ENCODE measurements at places on chromosomes 7 and 10. TPM values are rescaled to one million over a fixed set of nuclear protein-coding genes. Genes with fewer than 3 reads are reported as not detected.

LIPK gene
- total RNA-seq, result not detected

TMEM178B gene
- 1.7 TPM for total RNA-seq

FAM25G gene
- not detected for total RNA-seq

- DNase-seq, result no peak
These were observed 86.0 kb downstream of the UNCX start for GRCh38 chr7:1318661-1319060.

DNA sequence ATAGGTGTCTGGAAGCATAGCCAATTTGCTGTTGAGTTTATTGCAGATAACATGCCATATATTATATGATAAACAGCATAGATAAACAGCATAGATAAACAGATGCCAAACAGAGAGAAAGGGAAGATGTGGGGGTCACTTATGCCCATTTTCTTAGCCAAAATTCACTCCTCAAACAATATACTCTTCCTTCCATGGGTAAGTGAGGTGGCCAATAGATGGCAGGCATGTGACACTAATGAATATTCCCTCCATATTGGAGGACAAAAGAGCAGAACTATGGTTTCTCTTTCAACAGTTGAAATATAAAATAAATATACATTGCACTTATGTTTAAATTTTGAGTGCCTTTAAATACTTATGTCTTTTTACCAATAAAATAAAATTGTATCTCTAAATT is 1212.8 kb downstream of the REEP3 start:
- no peak for DNase-seq

- no peak for DNase-seq
These were observed 408.0 kb downstream of the RPS24 start for GRCh38 chr10:78441694-78442093.

GRCh38 chr7:101636822-101637623 is 7.9 kb upstream of the MYL10 start:
- DNase-seq, result no peak

DNA sequence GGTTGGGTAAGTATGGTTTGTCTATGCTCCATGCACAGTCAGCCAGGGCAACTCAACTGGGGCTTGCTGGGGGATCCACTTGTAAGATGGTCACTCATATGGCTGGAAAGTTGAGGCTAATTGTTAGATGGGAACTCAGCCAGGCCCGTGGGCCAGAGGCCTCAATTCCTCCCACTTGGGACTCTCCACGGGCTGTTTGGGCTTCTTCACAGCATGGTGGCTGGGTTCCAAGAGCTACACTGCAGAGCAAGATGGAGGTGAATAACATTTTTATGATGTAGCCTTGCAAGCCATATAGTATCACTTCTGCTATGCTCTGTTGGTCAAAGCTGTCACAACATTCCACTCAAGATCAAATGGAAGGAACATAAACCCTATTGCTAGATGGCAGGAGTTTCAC is 39.2 kb downstream of the ELMO1 start:
- no peak for DNase-seq

DNA sequence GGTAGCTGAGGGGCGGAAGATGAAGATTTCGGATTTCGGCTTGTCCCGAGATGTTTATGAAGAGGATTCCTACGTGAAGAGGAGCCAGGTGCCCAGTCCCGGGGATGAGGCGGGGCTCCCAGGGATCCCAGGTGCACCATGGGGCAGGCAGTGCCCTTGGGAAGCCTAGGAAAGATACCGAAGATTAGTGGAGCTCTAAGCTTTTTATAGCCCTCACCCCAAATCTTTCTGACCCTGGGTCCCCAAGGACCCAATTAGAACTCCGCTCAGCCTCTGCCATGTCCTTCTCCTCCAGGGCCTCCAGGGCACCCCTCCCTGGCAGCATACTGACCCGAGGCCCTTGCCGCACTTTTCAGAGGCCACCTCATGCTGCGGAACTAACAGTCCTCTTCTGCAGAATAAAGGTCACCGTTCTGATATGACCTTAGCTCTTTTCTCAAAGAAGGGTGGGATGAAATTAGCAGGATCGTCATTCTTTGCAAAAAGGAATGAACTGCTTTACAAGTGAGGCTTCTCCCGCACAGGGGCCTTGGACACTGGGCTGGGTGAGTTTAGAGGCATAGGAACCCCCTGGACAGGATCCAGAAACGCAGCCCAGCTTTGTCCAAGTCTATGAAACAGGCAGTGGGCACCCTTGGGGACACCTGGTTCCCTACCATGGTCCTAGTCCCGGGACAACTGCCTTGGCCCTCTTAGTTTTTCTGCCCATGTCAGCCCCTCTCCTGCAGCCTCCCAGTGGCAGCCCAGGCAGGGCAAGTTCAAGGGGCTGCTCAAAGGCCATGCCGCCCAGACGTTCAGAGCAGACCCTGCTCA is 17.9 kb upstream of the CSGALNACT2 start:
- no peak for DNase-seq

DNA sequence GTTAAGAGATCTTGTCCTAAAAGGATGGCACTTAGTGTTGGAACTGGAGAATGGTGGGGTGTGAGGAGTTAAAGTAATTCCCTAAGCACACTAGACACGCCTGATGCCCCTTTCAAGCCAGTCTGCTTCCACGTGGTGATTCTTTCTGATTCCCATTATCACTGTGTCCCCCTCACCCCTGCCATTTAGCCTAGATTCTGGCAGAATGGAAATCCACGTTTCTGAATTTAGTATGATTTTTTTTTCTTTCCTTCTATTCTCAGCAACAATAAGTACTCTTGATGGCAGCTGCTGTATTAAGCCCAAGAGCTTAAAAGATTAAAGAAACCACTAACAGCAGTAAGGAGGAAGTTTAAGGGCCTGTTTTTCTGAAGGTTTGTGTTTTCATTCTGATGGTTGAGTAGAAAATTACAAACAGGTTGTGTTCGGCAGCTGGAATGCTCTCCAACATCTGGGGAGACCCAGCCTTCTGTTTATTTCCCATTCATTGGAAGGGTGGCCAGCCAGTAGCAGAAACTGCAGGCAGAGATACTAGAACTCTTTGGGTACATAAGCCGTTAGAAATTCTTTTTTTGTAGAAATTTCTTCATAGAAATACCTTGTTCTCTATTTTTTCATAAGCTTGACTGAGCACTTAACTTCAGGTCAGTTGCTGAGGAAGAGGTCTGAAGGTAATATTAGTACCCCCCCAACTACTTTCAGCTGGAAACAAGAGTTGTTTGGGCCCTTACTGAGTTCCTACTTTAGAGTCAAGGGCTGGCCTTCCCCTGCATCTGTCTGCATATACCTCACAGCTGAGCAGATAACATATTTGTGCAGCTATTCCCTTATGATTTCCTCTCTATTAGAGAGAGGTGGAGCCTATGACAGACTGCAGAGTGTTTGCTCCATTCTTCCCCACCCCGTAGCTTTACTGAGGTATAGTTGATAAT is 355.1 kb downstream of the AUTS2 start:
- DNase-seq, result no peak

- no peak for DNase-seq
These were observed 10.6 kb downstream of the VIM start for GRCh38 chr10:17238445-17239291.

DNA sequence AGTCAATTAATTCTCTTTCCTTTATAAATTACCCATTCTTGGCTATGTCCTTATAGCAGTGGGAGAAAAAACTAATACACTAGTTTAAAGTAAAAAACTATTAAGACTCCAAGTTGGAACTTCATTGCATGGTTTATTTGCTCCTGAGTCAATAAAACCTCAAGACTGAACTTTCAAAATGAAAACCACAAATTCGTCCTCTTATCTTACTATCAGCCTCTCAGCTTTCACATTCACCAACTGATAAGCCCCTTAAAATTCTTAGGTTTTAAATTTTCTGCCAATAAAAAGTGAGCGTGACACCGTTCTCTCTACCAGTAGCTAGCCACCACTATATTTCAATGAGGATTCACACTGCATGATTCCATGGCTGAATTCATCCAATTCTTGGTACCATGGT is 346.4 kb upstream of the NPSR1 start:
- no peak for DNase-seq

DNA sequence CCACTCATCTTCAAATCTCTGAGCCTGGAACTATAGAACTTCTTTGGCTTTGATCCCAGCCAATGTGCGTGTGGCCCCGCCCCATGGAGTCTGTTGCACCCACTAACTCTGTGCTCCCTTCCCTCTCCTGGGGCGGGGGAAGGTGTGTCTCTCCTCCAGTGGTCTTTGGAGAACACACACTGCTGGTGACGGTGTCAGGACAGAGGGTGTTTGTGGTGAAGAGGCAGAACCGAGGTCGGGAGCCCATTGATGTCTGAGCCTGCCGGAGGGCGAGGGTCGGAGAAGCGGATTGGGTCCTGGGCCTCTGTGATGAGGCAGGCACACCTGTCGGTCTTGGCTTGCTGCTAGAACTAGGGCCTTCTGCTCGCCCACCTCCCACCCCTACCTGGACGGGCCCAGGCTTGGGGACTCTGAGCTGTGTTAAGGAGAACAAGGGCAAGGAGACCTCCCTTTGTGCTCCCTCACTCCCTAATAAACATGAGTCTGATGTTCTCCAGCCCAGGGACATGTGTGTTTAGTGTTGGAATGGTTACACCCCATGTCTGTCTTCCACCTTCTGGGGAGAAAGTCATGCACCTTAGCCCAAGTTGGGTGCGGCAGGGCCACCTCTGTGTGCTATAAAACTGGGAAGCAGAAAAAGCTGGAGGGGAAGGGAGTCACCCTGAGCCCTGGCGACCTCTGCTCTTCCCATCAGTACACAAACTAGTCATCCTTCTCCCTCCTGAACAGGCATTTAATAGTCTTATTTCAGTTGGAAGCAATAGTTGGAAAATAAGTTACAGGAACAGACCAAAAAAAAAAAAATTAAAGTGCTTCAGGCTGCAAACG is 4.6 kb downstream of the TRAPPC14 start:
- no peak for DNase-seq

DNA sequence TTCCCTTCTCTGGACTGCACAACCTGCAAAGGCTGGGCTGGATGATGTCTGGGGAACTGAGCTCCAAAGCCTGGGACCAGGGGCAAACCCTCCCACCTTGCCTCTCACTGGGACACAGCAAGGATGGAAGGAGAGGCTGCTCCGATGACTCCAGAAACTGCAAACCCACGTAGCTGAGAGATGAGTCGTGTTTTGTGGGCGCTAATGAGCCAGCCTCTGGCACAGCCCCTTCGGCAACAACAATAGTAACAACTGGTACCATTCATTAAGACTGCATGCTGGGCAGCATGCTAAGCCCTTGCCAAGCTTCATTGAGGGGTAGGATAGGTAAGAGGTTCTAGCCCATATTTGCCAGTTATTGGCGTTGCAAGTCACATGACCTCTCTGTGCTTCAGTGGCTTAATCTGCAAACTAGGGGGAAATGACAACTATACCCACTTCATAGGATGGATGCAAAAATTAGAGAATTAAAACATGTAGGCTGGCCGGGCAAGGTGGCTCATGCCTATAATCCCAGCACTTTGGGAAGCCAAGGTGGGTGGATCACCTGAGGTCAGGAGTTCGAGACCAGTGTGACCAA is 145.9 kb downstream of the SH3PXD2A start:
- DNase-seq, result no peak

DNA sequence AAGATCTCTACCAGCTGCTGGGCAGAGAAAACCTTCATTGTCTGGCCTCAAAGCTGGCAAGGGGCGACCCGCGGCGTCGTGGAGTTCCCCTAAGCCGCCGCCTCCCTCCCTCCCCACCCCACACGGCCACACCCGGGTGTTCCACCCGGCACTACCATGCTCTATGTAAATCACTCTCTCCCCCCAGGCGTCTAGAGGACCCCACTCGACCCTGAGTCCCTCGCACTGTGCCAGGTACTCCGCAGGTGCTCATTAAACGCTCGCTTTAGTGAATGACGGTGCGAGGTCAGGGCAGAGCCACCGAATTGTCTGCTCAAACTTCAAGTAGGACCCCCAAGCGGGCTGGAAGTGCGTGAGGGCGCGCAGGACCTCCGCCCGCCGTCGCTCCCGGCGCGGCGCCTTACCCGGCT is 628 bp downstream of the PARP12 start:
- peak; percentile 50 for DNase-seq

GRCh38 chr7:10463701-10464100 is 510.0 kb upstream of the PHF14 start:
- DNase-seq, result no peak

DNA sequence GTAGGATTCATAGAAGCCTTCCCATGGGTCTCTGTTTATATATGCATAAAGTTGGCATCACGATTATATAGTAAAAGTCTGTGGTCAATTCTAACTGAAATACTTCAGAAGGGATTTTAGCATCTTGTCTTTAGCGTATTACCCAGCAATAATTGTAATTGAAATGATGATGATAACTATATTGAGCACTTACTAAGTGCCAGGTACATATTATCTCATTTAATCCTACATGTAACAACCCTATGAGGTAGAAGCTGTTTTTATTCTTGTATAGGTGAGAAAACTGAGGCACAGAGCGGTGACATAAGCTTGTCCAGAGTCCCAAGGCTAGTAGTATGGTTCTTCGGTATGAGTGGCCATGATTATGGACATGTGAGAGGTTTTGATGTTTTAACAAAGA is 33.8 kb downstream of the PANK1 start:
- DNase-seq, result no peak

- DNase-seq, result no peak
These were observed 19.2 kb upstream of the PANK1 start for GRCh38 chr10:89664203-89664602.

DNA sequence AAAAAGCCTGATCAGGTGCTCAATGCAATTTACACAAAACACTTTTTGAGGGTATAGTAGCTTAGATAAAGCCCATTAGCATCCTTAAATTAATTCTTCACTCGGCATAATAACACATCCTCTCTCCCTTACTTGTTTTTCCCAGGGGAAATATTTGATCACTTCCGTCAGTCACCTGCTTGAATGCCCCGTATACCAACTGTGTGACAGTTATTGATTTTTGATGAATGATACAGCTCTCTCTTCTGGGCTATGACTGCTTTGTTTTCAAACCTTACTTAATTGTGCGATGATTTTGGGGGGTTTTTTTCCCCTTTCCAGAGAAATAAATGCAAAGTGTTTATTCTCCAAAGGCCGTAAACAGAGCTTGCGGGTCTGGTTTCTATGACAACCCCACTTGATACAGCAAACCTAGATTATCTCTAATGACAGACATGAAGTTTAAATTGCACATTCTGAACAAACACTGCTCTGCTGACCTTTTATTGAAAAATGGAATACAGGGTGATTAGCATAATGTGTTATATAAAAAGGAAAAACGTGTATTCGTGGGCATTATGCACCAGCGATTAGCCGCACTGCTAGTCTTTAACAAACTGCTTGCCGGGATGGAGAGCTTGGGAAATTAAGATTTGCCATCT is 78.4 kb upstream of the NANOS1 start:
- DNase-seq, result no peak

- DNase-seq, result no peak
These were observed 184.7 kb downstream of the EBF3 start for GRCh38 chr10:129779126-129780111.

GRCh38 chr10:12419262-12419847 is 70.0 kb downstream of the CAMK1D start:
- peak; percentile 65 for DNase-seq

DNA sequence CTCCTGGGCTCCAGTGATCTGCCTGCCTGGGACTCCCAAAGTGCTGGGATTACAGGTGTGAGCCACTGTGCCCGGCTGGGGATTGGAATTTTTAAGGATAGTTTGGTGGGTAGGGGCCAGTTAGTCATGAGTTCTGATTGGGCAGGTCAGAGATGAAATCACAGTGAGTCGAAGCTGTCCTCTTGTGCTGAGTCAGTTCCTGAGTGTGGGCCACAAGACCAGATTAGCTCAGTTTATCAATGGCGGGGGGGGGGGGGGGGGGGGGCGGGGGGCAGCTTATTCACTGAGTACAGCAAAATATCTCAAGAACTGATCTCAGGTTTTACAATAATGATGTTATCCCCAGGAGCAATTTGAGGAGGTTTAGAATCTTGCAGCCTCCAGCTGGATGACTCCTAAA is 11.6 kb upstream of the ERCC6 start:
- no peak for DNase-seq
